Aorta (tissue), 5 donors: ENCODE measurements at places on chromosomes 7 and 10. TPM values are rescaled to one million over a fixed set of nuclear protein-coding genes. Genes with fewer than 3 reads are reported as not detected.
A peak's percentile ranks its signal among the peaks of the same experiment; 100 is the strongest.

DNA sequence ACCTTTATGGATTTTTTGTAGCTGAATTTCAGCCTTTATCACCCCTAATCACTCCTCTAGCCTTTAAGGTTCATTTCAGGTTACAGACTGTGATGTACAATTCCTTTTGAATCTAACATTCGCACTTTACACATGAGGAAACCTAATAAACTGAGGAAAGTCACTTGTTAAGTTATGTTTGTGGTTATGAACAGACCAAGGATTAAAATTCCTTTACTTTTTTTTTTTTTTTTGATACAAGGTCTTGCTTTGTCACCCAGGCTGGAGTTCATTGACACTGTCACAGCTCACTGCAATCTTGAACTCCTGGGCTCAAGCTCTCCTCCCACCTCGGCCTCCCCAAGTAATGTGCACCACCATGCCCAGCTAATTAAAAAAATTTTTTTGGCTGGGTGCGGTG, 3.6 kb downstream of the MCU start:
- H3K36me3 ChIP-seq: no peaks in the 10 kb centered on the region
- H3K4me3 ChIP-seq: no peak overlapping the region
- H3K27me3 ChIP-seq: no peaks in the 10 kb centered on the region
- H3K4me1 ChIP-seq: peaks cover 2% of the 10 kb centered on the region
- H3K27ac ChIP-seq: no peak overlapping the region

DNA sequence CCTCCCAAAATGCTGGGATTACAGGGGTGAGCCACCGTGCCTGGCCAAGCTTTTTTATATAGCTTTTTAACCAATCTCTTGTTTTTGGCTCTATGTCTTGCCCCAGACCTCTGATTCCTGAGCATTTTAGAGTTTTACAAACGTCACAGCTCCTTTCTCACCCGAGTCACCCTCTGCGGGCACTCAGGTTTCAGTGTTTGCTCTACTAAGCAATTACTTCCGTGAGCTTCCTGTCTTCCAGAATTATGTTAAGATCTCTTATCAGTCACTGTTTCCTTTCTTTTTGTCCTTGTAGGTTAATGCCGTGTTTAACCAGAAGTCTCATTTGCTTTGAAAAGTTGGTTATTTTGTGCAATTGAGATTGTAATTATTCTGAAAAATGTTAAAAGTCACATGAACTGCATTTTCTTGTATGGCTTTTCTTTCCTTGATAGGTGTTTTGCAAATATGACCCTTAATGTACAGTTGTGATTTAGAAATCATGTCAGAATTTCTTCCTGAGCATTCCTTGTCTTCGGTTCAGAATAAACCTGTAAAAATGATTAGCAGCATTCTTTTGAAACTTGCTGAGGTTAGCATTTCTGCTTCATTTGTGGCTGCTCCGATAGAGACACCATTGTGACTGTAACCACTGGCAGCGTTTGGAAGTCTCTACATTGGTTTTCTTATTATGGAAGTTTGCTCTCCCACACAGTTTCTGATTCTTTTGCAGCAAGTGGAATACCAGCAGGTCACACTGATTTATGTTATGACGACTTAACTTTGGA, 4.5 kb upstream of the HKDC1 start:
- H3K4me1 ChIP-seq: no peaks in the 10 kb centered on the region
- H3K27me3 ChIP-seq: no peaks in the 10 kb centered on the region
- no peak overlapping the region for H3K4me3 ChIP-seq
- no peak overlapping the region for H3K27ac ChIP-seq

DNA sequence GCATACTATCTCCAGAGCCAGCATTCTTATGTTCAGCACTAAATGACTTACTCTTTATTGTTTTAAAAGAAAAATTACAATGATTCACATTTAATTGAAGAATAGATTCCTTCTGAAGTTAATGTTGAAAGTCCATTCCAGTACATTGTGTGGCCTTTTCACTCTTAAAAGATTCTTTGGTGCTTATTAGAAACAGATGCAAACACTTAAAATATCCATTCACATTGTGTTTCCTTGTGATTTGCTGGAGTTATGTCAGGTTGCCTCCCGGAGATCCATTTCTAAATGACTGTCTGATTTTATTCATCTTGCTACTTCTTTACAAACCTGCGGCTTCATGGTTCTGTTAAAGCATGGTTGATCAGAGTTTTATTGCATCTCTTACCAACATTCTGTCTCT, 152.8 kb downstream of the FOXP2 start:
- no peak overlapping the region for H3K4me3 ChIP-seq
- no peak overlapping the region for H3K27ac ChIP-seq
- H3K36me3 ChIP-seq: no peaks in the 10 kb centered on the region
- DNase-seq: no peak

GRCh38 chr7:68063171-68063570, 1066.5 kb downstream of the TYW1 start:
- no peaks in the 10 kb centered on the region for H3K4me1 ChIP-seq
- DNase-seq: no peak
- no peaks in the 10 kb centered on the region for H3K27me3 ChIP-seq
- H3K36me3 ChIP-seq: no peaks in the 10 kb centered on the region

GRCh38 chr10:131736321-131736980, 164.4 kb upstream of the PPP2R2D start:
- no peaks in the 10 kb centered on the region for H3K36me3 ChIP-seq
- DNase-seq: peak; percentile 40
- H3K4me1 ChIP-seq: no peaks in the 10 kb centered on the region
- H3K4me3 ChIP-seq: no peak overlapping the region

- no peaks in the 10 kb centered on the region for H3K4me1 ChIP-seq
- no peak for DNase-seq
- no peaks in the 10 kb centered on the region for H3K27me3 ChIP-seq
- no peak overlapping the region for H3K4me3 ChIP-seq
- no peak overlapping the region for H3K27ac ChIP-seq
- peaks cover 2% of the 10 kb centered on the region for H3K36me3 ChIP-seq
Observed at GRCh38 chr10:101481256-101481655, 106.8 kb downstream of the POLL start.

GRCh38 chr10:97690133-97690532, 3.1 kb upstream of the AVPI1 start:
- DNase-seq: no peak
- no peaks in the 10 kb centered on the region for H3K27me3 ChIP-seq
- H3K27ac ChIP-seq: no peak overlapping the region
- H3K4me1 ChIP-seq: no peaks in the 10 kb centered on the region
- no peak overlapping the region for H3K4me3 ChIP-seq
- no peaks in the 10 kb centered on the region for H3K36me3 ChIP-seq

Gene CPED1
- 201 TPM for total RNA-seq

GRCh38 chr10:88478256-88478655, 104.9 kb downstream of the RNLS start:
- H3K36me3 ChIP-seq: peaks cover 2% of the 10 kb centered on the region
- no peak for DNase-seq
- H3K27me3 ChIP-seq: no peaks in the 10 kb centered on the region
- H3K4me3 ChIP-seq: no peak overlapping the region
